ENCODE measurements at places on chromosomes 7 and 10.

GRCh38 chr10:49619613-49620012, 5.8 kb downstream of the CHAT start:
- DNase-seq, result no peak

DNA sequence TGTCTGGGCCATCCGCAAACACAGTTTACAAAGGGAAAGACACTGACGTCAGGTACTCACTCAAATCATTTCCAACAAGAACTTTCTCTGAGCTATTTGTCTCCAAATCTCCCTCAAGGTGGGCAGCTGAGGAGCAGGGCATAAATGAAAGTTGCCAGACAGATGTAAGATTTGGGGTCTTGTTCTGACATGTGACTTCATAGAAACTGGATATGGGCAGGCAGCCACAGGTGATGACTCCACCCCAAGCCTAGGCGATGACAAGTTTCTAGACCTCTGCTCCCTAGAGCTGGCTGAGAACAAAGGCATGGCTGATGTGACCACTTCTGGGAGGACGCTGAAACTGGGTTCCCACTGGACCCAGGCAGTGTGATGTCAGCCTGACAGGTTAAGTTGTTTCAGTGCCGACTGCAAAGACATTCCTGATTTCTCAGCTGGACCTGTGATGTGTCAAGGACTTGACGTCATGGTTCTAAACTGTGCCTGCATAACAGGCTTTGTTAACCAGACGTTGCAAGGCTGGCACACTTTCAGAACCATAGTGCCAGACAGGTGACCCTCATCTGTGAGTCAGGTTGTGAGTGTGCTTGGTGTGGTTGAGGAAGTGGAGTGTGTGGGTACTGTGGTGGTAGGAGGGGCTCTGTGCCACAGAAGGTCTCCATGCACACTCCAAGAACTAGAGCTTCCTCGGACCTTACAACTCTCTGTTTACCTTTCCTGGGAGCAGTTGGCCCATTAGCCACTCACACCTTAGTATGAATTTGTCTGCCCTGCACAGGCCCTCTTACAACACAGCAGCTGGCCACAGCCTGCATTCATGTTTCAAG, 39.9 kb upstream of the EBF3 start:
- DNase-seq, result no peak

- DNase-seq, result no peak
These were observed 48.1 kb upstream of the LRGUK start for GRCh38 chr7:134078991-134079390.

- no peak for DNase-seq
These were observed 84.5 kb upstream of the DYNC1I1 start for GRCh38 chr7:95687759-95688343.

DNA sequence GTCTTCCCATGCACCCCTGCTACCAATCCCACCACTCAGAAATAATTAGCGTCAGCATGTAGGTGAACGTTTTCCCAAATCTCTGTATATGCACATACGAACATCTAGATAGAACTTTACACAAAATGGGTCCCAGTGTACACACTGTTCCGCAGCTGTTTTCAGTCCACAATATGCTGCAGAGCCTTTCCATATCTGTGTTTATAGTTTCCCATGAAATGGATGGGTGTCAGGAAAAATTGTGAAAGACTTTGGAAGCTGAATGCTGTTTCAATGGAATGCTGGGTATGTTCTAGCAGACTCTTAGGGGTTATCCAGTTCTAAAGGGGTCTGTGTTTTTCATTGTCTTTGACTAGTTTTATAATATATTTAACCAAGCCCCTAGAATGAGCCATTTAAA, 13.8 kb downstream of the GRK5 start:
- DNase-seq, result no peak

- DNase-seq, result no peak
These were observed 11.7 kb upstream of the TMEM106B start for GRCh38 chr7:12199363-12199762.

- DNase-seq, result no peak
These were observed 43.0 kb downstream of the OAT start for GRCh38 chr10:124375691-124376090.

GRCh38 chr7:1254281-1255079, 21.8 kb downstream of the UNCX start:
- DNase-seq, result no peak

- DNase-seq, result no peak
These were observed 87.2 kb upstream of the INSYN2A start for GRCh38 chr10:127283576-127283975.

DNA sequence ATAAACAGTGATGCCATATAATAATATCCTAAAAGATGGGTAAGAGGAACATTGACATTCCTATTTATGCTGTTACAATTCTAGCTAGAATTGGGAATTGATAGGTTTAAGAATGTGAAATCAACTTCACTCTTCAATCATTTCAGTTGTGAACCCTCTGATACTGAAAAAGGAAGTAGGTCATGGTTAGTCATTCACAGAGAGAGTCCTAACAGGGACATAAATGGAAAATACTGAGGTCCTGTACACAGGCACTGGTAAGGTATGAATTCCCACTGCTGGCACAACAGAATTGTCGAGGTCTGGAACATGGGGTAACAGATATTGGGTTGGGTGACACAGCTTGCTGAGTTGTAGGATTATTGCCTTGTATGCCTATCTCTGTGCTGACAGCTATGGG, 289.4 kb upstream of the LRRN3 start:
- no peak for DNase-seq

DNA sequence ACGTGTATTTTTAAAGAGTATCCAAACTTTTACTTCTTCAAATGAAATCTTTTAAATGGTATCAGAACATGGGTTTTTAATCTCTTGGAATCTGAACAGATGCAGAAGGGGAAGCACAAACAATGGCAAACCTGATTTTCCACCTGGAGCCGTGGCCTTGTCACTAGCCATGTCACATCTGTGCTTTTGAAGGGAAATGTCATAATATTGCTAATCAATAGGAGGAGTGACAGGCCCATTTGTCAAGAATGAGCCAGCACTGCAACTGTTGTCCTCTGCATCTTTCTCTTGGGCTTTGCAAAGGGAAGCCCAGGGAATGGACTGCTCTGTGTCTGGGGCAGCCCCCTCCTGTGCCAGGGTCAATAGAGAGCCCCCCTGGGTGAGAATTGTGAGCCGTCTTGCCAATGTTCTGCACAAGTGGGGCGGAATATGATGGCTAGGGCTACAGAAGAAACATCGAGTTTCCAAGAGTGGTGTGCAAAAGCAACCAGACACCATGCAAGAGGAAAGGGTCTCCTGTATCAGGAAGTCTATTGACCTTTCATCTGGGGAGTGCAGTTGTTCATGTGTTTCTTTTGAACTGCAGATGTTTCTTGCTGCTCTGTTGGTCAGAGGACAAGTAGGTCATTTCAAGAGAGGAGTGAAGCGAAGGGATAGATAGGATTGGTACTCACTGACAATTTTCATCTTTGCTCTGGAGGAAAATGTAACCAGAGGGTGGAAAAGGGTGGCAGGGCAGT, 181.8 kb upstream of the NPVF start:
- DNase-seq, result no peak

- DNase-seq, result no peak
These were observed 6.5 kb downstream of the HIPK2 start for GRCh38 chr7:139771001-139771956.

DNA sequence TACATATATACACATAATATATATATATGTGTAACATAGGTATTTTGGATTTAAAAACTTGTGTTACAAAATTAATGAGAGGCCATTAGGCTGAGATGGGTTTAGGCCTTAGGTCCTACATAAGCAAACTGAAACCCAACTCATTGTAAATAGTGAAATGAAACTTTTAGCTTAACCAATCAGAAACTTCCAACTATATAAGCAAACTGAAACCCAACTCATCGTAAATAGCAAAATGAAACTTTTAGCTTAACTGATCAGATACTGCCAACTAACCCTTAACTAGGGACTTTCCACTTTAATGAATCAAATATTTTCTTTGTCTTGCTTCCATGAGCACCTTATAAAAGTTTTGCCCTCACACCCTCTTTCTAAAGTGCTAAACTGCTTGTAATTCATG, 17.3 kb upstream of the SAMD9L start:
- DNase-seq, result no peak

- DNase-seq, result no peak
These were observed 365.6 kb downstream of the ANKRD7 start for GRCh38 chr7:118590107-118590506.

DNA sequence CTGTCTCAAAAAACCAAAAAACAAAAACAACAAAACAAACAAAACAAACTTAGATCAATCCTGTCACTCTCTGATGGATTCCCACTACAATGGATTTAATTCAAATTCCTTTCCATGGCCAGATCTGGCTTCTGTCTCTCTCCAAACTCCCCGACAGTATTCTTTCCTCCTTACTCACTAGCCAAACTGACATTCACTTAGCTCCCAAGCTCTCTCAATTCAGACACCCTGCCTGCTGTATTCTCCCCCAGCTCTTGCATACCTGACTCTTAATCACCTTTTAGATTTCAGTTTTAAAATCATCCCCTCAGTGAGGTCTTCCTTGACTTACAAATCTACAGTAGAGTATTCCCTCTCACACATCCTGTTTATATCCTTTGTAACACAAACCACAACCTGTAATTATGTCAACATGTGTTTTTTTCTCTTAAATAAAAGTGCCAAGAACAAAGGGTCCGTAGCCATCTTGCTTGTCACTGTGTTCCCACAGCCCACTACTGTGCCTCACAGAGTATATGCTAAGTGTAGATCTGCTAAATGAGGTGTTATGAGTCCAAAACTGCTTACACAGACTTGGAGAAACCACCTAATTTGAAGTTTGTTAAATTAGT, 14.4 kb downstream of the HERPUD2 start:
- DNase-seq, result no peak

GRCh38 chr10:99913831-99914235, 95.9 kb downstream of the DNMBP start:
- DNase-seq, result no peak

DNA sequence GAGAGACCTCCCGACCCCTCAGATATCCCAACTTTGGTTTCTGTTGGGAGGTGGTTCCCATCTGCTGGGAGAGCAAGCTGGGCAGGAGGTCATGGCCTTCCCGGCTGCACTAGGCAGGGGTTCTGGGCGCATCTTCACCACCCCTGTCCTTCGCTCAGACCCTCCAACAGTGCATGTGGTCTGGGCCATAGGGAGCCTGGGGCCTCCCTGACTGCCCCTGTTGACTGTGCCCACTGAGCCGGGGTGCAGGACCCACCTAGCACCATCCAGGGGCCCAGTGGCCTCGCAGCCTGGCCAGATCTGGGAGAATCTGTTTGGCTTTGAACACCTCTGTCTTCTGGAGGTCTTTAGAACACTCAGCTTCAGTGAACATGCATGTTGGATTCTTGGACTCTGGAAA, 18.7 kb upstream of the INMT start:
- no peak for DNase-seq

Data from thoracic aorta (tissue), 2 donors.